DMS79 treated with DMSO at 0.1 percent for 48 hours (cell line): ENCODE measurements at places on chromosomes 3 and 15.
A peak's percentile ranks its signal among the peaks of the same experiment; 100 is the strongest.

- no peak for DNase-seq
Measured at GRCh38 chr3:21544076-21544462, 206.9 kb downstream of the ZNF385D start.

DNA sequence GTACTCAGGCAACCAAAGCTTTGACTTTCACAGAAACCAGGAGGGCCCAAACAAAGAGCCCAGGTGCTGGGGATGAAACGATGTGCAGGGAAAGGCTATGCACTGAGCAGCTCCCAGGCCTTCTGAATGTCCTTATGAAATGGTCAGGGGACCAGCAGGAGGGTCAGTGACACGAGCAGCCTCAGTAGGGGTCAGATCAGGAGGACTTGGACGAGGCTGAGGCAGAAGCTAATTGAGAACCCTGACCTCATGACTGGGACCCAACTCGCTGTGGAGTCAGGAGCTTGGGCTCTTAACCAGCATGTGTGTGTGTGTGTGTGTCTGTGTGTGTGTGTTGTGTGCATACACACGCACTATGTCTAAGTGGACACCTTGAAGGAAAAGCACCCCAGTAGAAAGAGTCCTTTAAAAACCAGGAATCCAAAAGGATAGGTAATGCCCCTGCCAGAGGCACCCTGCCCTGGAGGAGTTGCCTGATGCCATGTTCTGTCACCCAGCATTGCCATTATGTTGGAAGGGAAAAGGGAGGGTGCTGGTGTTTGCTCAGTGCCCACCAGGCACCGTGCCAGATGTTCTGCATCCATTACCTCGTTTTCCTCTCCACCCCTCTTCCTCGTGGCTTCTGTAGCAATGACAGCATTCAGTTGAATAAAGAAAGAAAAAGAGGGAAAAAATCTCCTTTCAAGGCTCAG is 50.9 kb downstream of the CORO2B start:
- DNase-seq, result peak; percentile 37

DNA sequence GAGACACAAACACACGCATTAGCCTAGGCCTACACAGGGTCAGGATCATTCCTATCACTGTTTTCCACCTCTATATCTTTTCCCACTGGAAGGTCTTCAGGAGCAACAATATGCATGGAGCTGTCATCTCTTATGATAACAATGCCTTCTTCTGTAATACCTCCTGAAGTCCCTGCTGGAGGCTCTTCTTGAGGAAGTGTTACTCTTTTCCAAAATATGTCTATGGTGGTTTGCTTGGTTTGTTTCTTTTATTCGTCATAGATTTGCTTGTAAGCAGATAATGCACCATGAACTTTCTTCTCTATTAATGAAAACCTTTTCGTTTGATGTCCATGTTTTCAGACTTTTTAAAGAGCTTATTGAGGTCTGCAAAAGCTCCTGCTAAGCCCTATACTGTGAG is 109.3 kb downstream of the GMPS start:
- DNase-seq, result no peak

DNA sequence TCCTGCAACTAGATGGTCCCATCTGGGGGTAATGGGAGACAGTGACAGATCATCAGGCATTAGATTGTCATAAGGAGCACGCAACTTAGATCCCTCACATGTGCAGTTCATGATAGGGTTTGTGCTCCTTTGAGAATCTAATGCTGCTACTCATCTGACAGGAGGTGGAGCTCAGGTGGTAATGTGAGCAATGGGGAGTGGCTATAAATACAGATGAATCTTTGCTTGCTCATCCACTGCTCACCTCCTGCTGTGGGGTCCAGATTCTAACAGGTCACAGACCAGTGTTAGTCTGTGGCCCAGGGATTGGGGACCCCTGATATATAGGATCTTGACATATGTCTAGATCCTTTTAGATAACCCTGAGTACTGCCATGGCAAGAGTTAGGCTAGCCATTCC is 52.7 kb downstream of the RASGRF1 start:
- DNase-seq, result no peak

DNA sequence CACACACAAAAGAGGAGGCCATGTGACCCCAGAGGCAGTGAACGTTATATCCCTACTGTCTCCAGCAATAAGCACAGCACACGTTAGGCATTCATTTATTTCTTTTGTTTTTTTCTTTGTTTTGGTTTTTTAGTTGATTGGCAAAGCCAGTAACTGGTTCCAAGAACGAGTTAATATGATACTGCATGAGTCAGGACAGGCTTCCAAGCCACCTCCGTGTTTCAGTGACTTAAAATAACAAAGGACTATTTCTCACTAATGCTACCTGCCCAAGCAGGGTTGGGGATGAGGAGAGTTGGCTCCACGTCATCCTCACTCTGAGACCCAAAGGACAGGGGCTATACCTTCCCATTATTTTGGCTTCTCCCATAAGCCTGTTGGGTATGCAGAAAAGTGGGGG is 130.5 kb downstream of the ST8SIA2 start:
- DNase-seq, result no peak

- no peak for DNase-seq
Measured at GRCh38 chr3:71485896-71486295, 97.6 kb downstream of the FOXP1 start.

GRCh38 chr15:90000186-90001001 is 730 bp upstream of the ZNF710 start:
- DNase-seq, result peak; percentile 4

GRCh38 chr15:38297623-38298388 is 45.2 kb downstream of the SPRED1 start:
- DNase-seq, result no peak

- DNase-seq, result no peak
Measured at GRCh38 chr3:150515210-150515609, 31.1 kb downstream of the SERP1 start.

GRCh38 chr3:127237835-127238234 is 44.9 kb downstream of the PRR23E start:
- DNase-seq, result no peak

GRCh38 chr15:41291065-41291631 is 41.2 kb downstream of the OIP5 start:
- no peak for DNase-seq

GRCh38 chr3:26621176-26621575 is 1.4 kb upstream of the LRRC3B start:
- DNase-seq, result no peak

- DNase-seq, result no peak
Measured at GRCh38 chr3:154229217-154229590, 95.1 kb downstream of the DHX36 start.

GRCh38 chr3:174083706-174084105 is 686.2 kb downstream of the NLGN1 start:
- DNase-seq, result no peak

DNA sequence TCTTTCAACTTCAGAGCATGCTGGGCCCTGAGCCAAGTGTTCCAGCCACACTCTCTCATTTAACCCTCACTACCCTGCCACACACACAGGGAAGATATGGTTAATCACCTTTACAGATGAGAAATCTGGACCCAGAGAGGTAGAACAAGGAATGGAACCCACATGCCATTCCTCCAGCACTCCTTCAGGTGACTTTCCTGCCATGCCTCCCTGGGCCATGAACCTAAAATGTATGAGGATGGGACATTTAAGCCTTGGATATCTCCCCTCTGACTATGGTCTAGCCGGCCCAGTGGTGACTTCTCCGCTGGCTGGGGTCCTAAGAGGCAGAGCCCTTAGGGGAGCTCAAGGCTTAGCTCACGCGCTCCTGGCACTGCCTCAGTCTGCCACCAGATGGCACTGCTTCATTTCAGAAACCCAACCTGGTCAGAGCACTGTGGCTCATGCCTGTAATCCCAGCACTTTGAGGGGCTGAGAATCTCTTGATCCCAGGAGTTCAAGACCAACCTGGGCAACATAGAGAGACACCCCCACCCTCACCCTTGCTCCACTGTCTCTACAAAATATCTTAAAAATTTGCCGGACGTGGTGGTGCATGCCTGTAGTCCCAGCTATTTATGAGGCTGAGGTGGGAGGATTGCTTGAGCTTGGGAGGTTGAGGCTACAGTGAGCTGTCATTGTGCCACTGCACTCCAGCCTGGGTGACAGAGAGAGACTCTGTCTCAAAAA is 2.2 kb upstream of the DCAF1 start:
- peak; percentile 22 for DNase-seq

DNA sequence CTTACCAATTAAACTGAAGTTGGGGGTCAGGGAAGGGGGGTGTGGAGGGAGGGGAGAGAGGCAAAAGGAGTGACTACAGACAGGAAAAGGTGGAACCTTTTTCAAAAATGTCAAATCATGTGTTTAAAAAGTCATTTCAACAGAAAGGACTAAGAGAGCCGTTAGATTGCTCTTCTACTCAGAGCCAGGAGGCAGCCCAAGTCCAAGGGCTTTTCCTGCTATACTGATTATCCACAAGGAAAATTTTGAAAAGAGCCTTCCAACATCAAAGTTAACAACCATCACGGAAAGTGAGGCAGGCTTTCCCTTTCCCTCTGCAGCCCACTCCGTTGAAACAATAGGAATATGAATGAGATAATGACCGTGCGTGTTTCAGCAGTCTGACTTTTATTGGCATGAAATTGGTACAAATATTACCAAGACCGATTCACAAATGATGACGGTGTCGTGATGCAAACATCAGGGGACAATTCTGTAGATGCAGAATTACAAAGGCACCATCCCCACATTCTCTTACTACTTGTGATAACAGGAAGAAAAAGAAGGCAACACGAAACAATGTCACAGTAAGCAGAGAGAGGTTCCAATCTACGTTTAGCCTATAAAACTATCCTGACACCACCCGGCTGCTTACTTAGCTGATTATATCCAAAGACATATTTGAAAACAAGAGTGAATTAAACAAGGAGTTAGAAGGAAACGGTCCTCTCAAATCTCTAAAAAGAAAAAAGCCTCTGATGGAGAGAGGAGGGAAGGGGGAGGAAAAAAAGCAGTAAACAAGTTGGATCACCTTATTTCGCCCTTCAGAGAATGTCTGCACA is 453.7 kb downstream of the FOXP1 start:
- DNase-seq, result no peak

GRCh38 chr15:74692327-74692726 is 3.5 kb downstream of the EDC3 start:
- DNase-seq, result no peak

DNA sequence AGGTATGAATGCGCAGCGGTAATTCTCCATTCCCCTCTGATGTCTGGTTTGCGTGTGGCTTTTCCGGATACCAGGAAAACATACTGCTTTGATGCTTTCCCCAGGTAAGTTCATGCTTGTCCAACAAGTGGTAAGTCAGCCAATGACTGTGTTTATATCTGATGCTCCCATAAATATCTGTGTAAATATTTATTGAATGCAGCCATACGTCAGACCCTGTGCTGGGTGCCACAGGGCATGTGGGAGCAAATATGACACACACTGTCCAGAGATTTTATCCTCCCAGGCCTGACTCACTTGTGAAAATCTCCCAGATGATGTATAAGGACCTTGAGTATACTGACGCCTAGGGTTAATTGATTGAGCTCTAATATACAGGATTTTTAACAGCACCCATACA is 29.6 kb upstream of the CEMIP start:
- no peak for DNase-seq

DNA sequence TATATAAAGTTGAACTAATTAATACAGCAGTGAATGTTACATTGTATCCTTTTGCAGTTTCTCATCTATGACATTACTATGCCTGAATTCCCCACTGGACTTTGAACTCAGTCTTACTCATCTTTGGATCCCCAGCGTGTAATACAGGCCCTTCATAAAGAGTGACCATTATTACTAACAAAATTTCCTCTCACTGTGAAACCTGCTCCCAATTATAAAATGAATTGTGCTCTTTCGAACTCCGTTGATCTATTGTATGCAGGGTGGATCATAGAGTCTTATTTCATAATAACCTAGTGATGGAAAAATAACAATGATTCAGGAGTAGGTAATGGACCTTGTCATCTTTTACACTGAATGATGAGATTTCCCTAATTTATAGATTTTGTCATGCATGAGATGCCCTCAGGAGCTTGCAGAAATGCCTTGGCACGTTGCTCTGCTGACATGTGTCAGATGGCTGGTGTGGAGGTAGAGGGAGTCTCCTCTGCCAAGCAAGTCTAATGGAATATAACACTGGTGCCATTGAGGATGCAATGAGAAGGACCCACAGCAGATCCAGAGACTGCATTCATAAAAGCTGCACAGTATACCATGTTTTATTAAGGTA is 25.5 kb downstream of the B3GNT5 start:
- DNase-seq, result peak; percentile 60

- DNase-seq, result no peak
Measured at GRCh38 chr15:51368751-51369450, 27.4 kb downstream of the GLDN start.

- DNase-seq, result no peak
Measured at GRCh38 chr15:86255247-86255646, 175.6 kb downstream of the AGBL1 start.

DNA sequence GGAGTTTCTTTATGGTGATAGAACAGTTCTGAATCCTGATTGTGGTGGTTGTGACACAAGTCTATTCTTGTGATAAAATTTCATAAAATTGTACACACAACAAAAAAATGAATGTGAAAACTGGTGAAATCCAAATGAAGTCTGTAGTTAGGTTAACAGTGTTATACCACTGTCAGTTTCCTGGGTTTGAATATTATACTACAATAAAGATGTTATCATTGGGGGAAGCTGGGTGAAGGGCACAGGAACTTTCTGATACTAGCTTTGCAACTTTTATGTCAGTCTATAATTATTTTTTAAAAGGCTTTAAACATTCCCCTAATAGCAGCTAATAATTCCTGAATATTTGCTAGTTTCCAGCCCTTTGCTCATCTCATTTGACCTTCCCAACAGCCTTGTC is 319.8 kb downstream of the LRTM1 start:
- no peak for DNase-seq

GRCh38 chr15:89198934-89199333 is 22.4 kb downstream of the RLBP1 start:
- peak; percentile 7 for DNase-seq

- no peak for DNase-seq
Measured at GRCh38 chr3:49313896-49314688, 25.8 kb downstream of the USP4 start.

- DNase-seq, result no peak
Measured at GRCh38 chr3:9135526-9135925, 113.9 kb downstream of the SRGAP3 start.

DNA sequence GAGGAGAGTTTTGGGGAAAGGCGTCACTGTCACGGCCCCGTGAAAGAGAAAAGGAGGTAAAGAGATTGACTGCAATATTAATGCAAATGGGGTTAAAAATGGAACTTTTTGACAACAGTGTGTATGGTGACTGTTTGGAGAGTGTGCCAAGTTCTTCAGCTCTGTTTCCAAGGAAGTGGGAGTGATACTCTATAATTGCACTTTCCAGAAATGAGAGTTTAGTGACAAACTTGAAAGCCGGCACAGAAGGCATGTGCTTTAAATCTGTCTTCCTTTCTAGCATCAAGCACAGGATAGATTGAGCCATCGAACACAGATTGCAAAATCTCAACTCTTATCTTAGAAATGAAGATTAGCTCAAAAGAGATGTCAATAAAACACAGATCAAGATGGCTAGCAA is 51.9 kb upstream of the SNRPA1 start:
- DNase-seq, result no peak
